ENCODE measurements at places on chromosomes 11 and 22.

DNA sequence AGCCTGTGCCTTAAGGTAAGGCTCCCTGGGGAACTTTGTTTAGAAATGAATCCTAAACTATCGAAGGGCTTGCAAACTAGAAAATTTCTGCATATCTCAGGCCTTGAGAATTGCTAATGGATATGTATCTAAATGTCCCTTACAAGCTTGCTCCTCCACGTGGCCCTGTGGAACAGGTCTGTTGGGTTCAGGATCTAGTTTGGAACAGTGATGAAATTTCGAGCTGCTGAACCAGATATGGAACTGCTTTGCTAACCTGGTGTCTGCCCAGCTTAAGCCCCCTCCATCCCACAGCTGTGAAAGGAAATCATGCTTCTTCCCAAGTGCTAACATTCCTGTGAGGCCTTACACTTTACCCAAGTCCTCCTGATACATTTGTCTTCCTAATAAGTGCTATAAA lies 11.6 kb downstream of the SREBF2 start:
- peak; percentile 57 for DNase-seq

DNA sequence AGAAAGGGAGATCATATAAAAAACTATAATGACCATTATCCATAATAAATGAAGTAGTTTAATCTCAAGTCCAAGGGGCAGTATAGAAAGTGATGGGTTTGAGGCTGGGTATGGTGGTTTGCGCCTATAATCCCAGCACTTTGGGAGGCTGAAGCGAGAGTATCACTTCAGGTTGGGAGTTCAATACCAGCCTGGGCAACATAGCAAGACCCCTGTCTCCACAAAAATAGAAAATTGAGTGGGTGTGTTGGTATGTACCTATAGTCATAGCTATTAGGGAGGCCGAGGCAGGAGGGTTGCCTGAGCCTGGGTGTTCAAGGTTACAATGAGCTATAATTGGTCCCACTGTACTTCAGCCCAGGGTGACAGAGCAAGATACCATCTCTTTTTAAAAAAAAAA lies 23.9 kb downstream of the MED17 start:
- DNase-seq = no peak

GRCh38 chr11:129075757-129076156 lies 116.4 kb downstream of the ARHGAP32 start:
- DNase-seq = no peak

DNA sequence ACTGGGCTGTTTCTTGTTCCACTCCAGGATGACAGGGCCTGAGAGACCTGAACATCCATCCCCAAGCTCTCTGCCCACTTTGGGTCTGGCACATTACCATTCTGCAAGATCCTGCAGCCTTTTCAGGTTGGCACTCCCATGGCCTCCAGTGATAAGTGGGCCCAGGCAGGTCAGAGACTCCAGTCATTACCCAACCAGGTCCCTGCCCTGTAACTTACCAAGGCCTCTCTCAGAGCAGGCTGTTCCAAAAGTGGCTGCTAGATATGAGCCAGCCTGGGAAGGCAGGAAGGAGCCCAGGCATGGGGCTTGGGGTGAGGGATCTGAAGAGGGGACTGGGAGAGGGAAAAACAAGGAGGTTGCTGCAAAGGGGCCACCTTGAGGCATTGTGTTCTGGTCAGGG lies 35.9 kb downstream of the KCNQ1OT1 start:
- DNase-seq = no peak

DNA sequence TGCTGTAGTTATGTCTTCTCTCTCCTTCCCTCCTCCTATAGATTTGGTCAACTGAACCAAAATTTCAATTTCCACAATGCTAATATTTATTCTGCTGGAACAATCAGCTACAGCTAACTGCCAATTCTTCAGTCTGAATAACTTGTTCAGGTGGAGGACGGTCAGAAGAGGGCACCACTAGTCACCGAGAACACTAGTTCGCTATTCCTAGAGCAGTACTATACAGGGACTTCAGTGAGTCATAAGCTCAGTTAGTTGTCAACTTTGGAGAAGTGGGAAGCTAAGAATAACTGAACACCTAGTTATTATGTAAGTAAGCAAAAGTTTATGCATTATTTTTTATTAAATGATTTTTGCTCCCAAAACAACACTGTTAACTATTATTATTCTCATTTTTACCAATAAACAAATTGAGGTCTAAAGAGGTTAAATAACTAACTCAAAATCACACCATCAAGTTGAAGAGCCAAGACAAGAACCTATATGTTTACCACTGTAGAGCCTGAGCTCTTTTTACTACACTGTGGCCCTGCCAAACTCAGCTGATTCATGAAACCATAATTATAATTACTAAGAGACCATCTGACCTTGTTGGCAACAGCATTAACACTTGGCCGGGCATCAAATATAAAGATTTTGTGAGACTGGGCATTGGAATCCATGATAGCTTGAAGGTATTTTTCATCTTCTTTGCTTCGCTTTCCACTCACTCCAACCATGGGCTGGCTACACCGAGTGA lies 59.0 kb downstream of the CEP57 start:
- DNase-seq = peak; percentile 26

- DNase-seq = no peak
These were observed 8.3 kb downstream of the MLC1 start for GRCh38 chr22:50076646-50077535.

DNA sequence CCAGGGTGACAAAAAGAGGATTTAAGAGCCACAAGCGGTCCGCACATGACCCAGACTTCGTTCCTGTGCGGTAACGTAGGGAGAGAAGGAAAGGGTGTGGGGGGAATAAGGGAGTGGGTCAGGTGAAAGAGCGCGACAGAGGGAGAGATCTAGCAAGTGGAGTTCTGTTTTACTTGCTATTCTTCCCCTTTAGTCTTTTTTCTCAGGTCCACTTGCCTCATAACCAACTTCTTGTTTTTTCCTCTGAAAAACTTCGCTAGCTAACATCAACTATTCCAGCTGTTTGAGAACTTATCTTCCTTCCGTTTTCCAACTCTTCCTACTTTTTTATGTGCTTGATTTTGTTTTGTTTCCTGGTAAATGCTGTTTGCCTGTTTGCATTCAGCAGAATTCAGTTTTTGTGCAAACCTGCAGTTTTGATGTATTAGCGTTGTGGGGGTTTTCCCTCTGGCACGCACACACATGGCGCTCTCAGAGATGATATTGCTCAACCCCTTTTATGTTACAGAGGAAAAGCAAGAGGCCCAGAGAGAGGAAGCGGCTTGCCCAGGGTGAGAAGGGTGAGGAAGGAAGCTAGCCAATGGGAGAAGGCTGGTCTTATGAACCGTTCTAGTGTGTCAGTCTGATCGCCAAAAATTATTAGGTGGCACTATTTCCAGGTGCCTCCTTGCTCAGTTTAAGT lies 592 bp upstream of the CTSC start:
- DNase-seq = peak; percentile 43
